ENCODE measurements at places on chromosomes 1 and 21.

GRCh38 chr1:78703806-78704205, 54.2 kb downstream of the IFI44 start:
- DNase-seq = no peak

GRCh38 chr1:179747611-179748010, 4.5 kb downstream of the FAM163A start:
- DNase-seq = no peak

DNA sequence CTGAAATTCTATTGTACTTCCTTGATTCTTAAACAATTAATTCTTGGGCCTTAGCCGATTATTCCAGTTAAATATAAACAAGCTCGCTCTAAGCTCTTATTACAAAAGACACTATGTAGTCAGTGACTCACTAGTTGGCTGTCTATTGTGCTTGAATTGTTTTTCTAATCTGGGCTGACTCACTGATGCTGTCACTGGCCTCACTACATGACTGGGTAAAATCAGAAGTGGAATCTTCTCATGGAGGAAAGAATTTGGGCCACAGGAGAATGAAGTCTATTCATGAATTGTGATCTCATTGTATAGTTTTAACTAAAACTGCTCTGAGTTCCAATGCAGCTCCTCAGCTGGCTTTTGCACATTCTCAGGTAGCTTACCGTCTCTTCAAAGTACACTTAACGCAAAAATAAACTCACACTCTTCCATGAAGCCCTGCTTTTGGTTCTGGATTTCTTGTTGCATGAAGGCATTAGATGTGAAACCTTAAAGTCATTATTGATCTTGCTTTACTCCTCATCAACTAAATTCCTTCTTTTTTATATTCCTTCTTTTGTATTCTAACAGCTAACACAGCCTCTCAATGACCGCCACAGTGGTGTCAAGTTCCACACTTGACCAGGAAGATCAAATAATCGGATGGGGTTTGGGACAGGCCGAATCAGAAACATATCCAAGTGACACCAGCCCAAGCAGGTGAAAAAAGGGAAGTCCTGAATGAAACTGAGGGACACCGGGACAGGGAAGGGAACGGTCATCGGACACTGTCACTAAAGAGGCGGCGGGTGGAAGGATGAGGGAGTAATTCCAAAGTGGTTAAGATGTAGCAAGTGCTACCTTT, 80.9 kb upstream of the LBR start:
- DNase-seq = peak; percentile 65

DNA sequence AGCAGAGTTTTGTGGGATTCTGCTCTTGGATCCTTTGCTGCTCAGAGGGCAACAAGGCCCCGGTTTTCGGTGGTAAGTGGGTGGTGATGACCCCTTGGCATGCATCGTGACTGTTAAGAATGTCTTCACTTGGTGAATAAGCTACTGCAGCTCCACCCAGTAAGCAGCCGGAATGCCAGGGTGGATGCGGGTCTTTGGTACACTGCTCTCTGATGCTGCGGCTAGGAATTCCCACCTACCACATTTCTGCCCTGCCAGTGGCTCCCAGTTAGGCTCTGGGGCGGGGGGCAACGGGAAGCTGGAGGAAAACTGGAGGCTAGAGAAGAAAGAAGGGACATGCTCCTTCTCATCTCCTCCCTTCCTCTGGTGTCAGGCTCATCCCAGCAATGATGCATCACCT, 180.4 kb upstream of the GALNT2 start:
- no peak for DNase-seq

GRCh38 chr1:19644681-19645410, 735 bp downstream of the NBL1 start:
- peak; percentile 67 for DNase-seq

DNA sequence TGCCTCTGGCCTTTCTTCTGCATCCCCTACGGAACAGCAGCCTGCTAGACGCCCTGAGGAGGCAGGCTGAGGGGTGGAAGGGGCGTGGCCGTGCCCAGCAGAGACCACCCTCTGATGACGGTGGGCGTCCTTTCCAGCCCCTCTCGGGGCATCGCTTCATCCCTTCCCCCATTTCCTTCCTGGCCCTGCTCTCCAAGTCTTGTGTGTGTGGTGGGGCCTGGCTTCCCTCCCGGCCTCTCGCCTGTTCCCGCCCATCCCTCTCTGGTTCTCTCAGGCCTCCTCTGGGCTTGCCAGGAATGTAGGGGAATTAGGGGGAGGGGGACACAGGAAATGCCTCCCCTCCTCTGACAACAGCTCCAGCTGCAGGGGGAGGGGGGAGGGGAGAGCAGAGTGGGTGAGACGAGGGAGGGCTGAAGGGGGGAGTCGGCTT, 51.1 kb downstream of the SKI start:
- DNase-seq = no peak

DNA sequence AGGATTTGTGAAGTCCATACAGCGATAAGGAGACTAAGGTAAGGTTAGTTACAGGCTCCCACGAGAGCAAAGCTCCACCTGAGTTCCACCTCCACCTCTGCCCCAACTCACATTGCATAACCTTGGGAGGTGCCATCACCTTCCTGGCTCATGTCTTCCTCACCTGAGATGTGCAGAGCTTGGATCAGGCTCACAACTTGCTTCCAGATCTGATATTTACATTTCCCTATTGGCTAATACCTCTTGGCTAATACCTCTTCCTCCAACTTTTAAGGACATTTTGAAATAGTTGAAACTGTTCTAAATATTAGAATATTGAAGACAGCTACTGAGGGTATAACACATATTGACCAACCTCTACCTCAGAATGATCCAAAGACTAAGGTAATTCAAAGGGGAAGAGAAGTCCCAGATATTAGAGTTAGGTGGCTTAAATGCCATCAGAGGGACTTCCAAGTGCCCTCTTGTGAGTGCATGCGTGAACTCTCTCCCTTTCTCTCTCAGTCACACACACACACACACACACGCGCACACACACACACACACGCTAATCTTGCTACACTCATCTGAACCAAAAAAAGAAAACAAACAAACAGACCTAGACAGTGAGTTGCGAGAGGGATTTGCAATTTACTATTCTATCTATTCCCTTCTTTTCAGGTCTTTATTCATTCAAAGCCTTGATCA, 134.3 kb downstream of the PLPP3 start:
- DNase-seq = no peak

DNA sequence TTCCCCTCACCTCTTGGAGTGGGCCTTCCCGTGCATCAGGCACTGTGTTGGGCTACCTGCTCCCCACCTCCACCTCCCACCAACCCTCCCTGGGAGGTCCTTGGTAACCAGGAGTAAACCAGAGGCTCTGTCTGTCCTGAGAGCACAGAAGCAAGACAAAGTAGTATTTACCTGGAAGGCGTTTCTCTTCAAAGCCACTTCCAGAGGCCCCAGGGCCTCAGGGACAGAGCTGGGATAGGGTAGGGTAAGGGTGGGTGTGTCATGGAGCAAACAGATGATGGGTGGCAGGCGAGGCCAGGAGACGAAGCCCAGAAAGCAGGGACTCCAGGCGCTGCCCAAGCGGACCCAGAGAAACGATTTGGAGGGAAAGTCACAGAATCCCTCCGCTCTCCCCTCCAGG, 77.2 kb upstream of the TARDBP start:
- DNase-seq = no peak

- DNase-seq = peak; percentile 50
These were observed 9.4 kb downstream of the EPHA2 start for GRCh38 chr1:16146279-16147155.

DNA sequence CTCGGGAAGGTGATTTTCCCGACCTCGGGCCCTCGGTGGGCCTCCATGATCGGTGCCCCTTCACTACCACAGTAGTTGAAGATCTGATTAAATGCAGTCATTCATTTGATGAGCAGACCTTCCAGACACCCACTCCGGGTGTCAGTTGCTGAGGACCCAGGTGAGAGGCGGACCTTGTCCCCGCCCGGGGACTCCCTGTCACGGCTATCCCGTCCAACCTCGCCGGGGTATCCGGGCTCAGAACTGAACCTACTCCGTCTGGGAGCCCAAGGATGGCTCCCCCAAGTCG, 22.6 kb downstream of the RNU1-3 start:
- DNase-seq = no peak

- peak; percentile 89 for DNase-seq
These were observed 85.7 kb downstream of the ITPKB start for GRCh38 chr1:226653311-226653921.

GRCh38 chr1:234154320-234155251, 218.7 kb upstream of the COA6 start:
- no peak for DNase-seq

GRCh38 chr1:229249854-229250644, 20.9 kb upstream of the RAB4A start:
- no peak for DNase-seq

GRCh38 chr1:23150742-23151141, 17.9 kb downstream of the LUZP1 start:
- DNase-seq = no peak

DNA sequence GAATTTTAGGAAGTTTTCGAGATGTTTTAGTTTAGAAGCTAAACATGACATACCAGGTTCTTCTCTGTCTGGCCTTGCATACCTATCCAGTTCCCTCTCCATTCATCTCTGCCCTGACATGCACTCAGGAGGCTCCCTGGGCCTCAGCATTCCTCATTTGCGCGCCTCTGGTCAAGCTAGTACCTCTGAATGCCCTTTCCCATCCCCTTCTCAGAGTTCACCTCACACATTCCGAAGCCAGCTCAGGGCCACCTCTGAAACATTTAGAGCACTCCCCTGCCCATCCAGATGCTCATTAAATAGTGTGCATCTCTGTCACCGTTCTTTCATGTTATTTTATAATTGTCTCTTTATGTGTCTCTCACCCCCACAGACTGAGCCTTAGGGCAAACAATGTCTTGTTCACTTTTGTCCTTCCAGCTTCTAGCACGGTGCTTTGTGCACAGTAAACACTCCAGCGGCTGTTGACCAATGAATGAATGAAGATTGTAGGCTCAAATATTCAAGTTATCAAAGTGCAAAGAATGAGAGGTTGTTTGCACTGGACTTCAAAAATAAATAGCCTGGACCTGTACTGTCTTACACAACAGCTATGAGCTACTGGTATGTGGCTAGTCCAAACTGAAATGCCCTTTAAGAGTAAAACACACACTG, 1.2 kb upstream of the DHCR24 start:
- no peak for DNase-seq

GRCh38 chr1:157167437-157167836, 29.2 kb upstream of the ETV3 start:
- DNase-seq = no peak

DNA sequence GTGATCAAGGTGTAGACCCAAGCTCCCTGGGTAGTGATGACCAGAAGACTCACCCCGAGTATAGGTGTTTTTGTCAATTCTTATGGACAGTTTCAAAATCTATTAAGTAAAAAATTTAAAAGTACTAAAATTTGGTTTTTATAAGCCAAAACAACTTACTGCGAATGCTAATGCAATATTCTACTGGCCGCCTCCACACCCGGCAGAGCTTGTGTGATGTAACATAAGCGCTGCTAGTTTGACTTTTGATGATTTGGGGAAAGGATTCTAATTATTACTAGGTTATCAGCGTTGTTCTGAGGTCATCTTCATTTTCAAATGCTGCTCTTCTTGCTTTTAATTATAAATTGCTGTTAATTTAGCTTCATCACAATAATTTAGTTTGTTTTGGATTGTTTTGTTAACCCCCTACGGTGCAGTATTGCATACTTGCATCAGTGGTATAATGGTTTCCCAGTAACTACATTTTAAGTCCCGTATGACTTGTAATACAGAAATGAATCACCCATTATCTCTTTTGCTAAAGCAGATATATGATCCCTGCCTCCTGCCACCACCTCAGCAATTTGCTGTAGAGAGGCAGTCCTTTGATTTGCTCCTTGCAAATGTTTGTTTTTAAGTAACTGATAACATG, 178.0 kb downstream of the SDCCAG8 start:
- DNase-seq = no peak

- no peak for DNase-seq
These were observed 1.9 kb upstream of the MEF2D start for GRCh38 chr1:156502391-156502893.

- DNase-seq = no peak
These were observed 63.3 kb downstream of the LRRC40 start for GRCh38 chr1:70142075-70142474.

GRCh38 chr1:41535276-41535675, 50.8 kb upstream of the EDN2 start:
- peak; percentile 15 for DNase-seq

GRCh38 chr1:31880957-31881687, 57.0 kb downstream of the PTP4A2 start:
- no peak for DNase-seq

DNA sequence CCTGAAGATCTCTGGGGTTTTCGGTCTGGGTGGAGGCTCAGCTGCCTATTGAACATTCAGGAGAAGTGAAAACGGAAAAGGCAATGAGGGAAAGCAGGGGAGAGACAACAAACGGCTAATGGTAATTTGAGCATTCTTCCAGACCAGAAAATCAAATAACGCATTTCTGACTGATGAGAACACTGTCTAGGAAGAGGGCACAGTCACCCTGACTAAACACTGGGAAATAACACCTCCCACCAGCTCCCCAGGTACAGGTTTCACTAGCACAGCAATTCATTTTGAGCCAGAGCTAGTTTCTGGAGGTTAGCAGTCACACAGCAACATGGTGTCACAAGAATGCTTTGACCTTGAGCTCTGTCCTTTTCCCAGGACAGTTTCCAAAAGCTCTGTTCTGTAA, 21.1 kb downstream of the NCF2 start:
- DNase-seq = no peak

DNA sequence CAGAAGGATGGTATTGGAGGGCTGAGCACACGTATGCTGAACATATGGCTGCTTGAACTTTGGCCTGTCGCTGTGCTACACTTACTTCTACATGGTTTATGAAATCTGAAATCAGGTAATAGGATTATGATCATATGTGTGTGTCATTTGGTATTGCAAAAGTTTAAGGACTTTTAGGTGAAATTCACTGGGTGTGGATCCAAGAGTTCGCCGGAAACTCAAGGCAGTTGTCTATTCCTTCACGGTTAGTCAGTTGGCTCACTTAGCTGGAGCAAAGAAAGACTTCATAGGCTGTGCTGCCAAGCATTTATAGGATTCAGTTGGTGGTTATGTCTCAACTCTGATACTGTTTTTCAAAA, 927 bp downstream of the UAP1 start:
- no peak for DNase-seq

DNA sequence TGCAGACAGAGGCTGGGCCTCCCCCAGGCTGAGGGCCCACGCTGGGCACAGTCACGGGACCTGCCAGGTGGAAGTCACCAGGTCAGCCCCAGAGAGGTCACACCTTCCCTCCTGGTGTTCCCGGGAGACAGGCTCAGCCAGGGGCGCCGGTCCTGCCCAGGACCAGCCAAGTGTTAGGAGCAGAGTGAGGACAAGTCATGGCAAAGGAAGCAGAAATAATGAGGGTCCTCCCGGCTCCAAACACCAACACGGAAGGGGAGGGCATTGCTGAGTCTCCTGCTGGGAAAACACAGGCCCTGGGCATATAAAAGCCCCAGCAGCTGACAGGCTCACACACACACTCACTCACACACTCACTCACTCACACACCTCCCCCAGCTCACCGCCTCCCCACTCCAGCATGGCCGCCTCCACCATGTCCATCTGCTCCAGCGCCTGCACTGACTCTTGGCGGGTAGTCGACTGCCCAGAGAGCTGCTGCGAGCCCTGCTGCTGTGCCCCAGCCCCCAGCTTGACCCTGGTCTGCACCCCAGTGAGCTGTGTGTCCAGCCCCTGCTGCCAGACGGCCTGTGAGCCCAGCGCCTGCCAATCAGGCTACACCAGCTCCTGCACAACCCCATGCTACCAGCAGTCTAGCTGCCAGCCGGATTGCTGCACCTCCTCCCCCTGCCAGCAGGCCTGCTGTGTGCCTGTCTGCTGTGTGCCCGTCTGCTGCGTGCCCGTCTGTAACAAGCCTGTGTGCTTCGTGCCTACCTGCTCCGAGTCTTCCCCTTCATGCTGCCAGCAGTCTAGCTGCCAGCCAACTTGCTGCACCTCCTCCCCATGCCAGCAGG, at the start of gene KRTAP10-10:
TSS of gene KRTAP10-10 (plus strand) at position 339 of the 833 bp plus-strand sequence. CDS start at position 401, 62 bp downstream.
- peak; percentile 2 for DNase-seq

- DNase-seq = peak; percentile 11
These were observed 2.2 kb upstream of the ZBTB21 start for GRCh38 chr21:42012344-42012743.
